Activated T-helper 2 cell treated with anti-CD3 and anti-CD28 coated beads, Interferon-gamma antibody, Interleukin-2, Interleukin-4, amounts not matched to agents 10 μg/mL and 5 μg/mL and 100 μg/mL, durations not matched to agents 14 hours and 24 hours and 36 hours (primary cell): ENCODE measurements at places on chromosomes 4 and X. TPM values are rescaled to one million over a fixed set of nuclear protein-coding genes. Genes with fewer than 3 reads are reported as not detected.

GRCh38 chr4:20505927-20506326 lies 194.3 kb upstream of the PACRGL start:
- no peak for DNase-seq
- no peaks in the 10 kb centered on the region for H3K27me3 ChIP-seq
- no peak overlapping the region for H3K27ac ChIP-seq
- H3K4me3 ChIP-seq, result no peak overlapping the region
- H3K4me1 ChIP-seq, result no peaks in the 10 kb centered on the region
- no peaks in the 10 kb centered on the region for H3K36me3 ChIP-seq

- H3K36me3 ChIP-seq, result no peaks in the 10 kb centered on the region
- H3K27me3 ChIP-seq, result peaks cover 2% of the 10 kb centered on the region
- no peak overlapping the region for H3K4me3 ChIP-seq
- DNase-seq, result no peak
- H3K27ac ChIP-seq, result no peak overlapping the region
- H3K4me1 ChIP-seq, result no peaks in the 10 kb centered on the region
Measured at GRCh38 chr4:183139058-183139750, 40.1 kb downstream of the WWC2 start.

DNA sequence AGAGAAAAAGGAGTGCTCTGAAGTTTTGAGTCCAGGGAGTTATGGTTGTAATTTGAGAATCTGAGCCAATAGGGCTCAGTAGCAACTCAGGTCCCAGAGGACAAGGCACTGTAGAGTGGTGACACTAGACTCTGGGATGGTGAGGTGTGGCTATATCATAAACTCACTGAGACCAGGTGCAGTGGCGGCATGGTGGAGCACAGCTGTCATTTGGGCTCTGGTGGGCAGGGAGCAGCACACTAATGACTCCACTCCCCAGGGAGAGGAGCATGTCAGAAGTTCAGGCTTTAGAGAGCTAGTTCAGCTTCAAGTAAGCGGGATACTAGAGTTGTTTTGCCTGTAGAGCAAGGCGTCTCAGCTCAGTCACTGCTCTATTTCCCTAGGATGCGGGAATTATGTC lies 165.4 kb upstream of the USP38 start:
- peaks cover 18% of the 10 kb centered on the region for H3K4me1 ChIP-seq
- H3K27ac ChIP-seq, result no peak overlapping the region
- H3K36me3 ChIP-seq, result no peaks in the 10 kb centered on the region
- H3K4me3 ChIP-seq, result no peak overlapping the region

DNA sequence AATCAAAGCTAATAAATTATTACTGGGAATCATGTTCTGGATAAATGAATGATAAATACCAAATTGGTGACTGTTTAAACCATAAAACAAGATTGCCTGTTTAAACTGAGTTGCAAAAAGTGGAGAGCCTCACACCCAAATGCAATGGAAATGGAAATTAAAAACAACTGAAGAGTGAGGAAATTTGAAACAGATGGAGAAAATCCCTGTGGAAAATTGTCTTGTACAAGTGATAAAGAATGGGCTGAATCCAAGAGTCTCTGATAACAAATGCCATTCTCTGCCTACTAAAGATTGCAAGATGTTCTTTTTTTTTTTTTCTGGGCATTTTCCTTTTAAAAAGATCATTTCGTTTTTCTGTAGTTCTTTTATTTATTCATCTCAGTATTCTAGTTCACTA lies 426.3 kb downstream of the NLGN4X start:
- H3K36me3 ChIP-seq, result no peaks in the 10 kb centered on the region
- H3K4me3 ChIP-seq, result no peak overlapping the region
- H3K27ac ChIP-seq, result no peak overlapping the region
- no peaks in the 10 kb centered on the region for H3K4me1 ChIP-seq
- H3K27me3 ChIP-seq, result no peaks in the 10 kb centered on the region
- DNase-seq, result no peak

DNA sequence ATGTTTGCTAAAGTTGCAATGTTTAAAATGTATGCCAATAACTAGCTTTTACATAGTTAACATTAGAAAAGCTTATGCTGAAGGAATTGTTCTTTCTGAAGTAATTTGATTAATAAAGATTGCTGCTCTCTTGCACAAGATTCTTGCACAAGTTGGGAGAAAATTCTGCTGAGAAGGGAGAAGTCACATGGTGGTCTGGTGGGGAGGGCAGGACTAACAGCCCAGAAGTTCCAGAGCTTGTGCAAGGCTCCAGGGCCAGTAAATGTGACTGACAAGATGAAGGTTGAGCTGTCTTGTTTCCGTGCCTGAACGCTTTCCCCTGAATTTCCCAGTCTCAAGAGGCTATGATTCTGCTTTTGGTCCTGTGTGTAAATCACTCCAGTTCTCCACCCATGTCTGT lies 112.9 kb upstream of the VCX start:
- no peaks in the 10 kb centered on the region for H3K27me3 ChIP-seq
- no peak overlapping the region for H3K4me3 ChIP-seq
- H3K27ac ChIP-seq, result no peak overlapping the region
- no peaks in the 10 kb centered on the region for H3K4me1 ChIP-seq
- H3K36me3 ChIP-seq, result no peaks in the 10 kb centered on the region

The SPP1 gene
- 0.43 and 0.67 TPM in 2 replicates for total RNA-seq
